Right kidney (tissue), 9 donors: ENCODE measurements at places on chromosomes 5 and 9.
A peak's percentile ranks its signal among the peaks of the same experiment; 100 is the strongest.

- DNase-seq: no peak
Measured at GRCh38 chr9:136361047-136361753, 2.3 kb downstream of the DNLZ start.

DNA sequence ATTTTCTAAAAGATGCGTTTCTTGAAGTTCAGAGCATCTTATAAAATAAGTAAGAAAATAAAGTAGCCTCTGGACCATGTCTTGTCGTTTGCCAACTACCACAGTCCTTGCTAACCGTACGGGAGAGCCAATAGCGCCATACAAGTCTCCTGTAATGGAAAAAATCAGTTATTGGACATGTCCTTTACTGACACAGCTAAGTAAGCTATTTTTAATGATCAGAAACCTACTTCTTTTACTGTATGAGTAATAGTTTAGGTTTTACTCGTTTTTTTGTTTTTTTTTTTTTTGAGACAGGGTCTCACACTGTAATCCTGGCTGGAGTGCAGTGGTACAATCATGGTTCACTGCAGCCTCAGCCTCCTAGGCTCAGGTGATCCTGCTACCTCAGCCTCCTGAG is 37.7 kb upstream of the RAPGEF6 start:
- DNase-seq: no peak

DNA sequence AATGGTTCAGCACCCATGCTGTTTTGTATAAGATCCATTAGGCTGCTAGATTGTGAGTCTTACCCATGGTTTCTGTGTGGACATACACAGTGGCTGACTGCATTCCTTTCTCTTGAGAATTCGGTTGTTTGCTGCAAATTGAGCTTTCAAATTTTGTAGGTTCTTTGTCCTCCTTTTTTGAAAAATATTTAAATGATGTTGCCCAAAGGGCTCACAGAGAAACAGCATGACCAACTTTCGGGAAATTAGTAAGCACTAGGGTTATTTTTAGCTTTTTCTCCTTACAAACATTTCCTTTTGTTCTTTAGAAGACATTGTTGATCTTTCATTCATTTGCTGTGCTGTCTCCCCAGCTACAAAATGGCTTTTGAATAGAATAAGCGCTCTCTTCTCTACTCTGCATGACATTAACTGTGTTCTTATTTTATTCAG is 79.4 kb downstream of the NLN start:
- DNase-seq: no peak

GRCh38 chr9:22208846-22209585 is 199.9 kb upstream of the CDKN2B start:
- DNase-seq: no peak

- DNase-seq: no peak
Measured at GRCh38 chr9:90847971-90848370, 46.4 kb downstream of the SYK start.

DNA sequence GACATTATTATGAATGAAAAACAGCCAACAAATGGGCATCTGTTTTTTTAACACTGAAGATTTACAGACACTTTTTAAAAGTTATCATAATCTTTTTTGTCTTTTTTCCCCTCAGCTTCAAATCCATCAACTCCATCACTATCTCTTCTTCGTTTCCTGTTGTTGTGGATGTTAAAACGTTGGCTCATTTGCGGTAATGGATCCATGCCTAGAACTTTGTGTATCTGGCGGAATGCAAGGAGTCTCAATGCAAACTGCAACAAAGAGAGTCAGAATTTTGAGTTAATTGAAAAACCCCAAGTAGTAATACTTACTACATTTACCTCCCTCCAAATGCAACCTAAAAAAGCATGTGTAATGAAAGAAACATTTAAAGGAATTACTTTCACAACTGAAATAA is 42.9 kb upstream of the MTMR12 start:
- DNase-seq: no peak

GRCh38 chr9:104412238-104412637 is 91.8 kb upstream of the OR13F1 start:
- DNase-seq: no peak

- DNase-seq: no peak
Measured at GRCh38 chr9:105232207-105232606, 12.2 kb upstream of the SLC44A1 start.

GRCh38 chr5:17069995-17070511 is 134.0 kb upstream of the MYO10 start:
- peak; percentile 54 for DNase-seq

DNA sequence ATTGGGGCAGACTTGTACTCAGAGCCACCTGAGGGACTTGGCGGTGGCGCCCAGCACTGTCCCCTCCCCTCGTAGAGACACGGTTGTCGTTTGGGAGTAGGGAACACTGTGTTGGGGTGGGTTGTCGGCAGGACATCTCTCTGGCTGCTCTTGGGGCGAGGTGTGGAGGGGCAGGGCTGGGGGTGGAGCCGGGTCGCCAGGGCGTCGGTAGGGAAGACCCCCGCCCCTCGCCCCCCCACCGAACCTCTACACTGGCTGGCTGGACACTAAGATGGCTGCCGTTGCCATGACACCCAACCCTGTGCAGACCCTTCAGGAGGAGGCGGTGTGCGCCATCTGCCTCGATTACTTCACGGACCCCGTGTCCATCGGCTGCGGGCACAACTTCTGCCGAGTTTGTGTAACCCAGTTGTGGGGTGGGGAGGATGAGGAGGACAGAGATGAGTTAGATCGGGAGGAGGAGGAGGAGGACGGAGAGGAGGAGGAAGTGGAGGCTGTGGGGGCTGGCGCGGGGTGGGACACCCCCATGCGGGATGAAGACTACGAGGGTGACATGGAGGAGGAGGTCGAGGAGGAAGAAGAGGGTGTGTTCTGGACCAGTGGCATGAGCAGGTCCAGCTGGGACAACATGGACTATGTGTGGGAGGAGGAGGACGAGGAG is 778 bp downstream of the TRIM41 start:
- DNase-seq: no peak

- DNase-seq: no peak
Measured at GRCh38 chr9:115115117-115115880, 2.7 kb downstream of the TNC start.

- no peak for DNase-seq
Measured at GRCh38 chr9:5958273-5958672, 57.2 kb downstream of the RANBP6 start.

DNA sequence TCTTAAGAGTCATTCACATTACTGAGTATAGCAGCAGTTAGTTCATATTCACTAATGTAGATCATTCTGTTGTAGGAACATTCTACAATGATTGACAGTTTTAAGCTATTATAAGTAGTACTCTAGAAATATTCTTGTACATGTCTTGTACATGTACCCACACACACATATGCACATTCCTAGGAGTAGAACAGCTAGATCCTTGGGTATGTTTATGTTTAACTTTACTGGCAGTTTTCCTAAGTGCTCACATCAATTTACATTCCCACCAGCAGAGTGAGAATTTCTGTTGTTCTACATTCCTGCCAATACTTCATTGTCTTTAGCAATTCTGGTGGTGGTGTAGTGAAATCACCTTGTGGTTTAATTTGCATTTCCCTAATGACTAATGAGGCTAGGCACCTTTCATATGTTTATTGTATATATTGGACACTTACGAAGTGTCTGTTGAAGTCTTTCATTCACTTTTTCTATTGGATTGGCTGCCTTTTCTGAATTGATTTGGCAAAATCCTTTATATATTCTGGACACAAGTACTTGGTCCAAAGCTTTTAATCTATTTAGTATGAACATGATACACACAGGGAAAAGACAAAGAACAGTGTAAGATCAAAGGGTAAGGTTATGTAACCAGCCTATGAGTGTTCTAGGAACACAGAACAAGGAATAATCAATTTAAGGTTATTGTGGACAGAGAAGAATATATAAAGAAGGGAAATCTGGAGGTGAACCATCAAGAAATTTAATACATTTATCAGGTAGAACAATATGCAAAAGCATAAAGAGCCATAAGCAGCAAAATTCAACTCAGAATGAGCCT is 95.6 kb downstream of the MLLT3 start:
- no peak for DNase-seq

DNA sequence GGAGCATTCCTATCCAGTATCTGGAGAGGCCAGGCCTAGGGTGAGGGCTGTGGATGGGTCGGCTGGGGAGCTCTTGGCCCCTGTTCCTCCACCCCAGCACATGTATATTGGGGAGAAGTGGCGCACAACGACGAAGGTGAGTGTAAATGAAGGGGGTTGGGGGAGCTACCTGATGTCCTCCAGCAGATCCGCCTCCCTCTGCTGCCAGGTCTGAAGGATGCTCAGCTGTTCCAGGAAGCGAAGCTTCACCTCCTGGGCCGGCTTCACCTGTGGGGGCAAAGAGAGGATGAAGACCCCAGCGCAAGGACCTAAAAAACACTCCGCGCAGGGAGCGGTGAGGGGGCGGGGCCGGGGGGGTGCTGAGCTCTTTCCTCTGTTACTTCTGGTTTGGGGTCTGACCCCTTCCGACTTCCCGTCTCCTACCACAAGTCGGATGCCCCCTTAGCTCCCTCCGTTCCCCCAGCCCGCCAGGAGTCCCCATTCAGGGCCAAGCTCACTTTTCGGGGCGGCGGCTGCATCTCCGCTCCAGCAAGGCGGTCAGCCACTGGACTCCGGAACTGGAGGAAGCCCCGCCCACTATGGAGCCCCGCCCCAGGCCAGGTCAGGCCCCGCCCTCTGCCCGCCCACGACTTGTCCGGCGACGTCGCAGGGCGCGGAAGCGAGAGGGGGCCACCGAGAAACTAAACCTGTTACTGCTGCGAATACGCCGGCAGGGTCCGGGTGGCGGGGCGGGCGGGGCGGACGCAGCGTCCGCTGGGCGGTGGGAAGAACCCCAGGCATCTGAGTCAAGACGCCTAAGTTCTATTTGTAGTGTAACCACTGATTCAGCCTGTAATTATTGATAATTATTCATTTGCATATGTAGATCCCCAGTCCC is at the start of gene FCHSD1:
Gene FCHSD1 (minus strand): TSS at position 568 of the 877 bp plus-strand sequence. CDS start 50 bp downstream, at position 518.
- DNase-seq: peak; percentile 61

GRCh38 chr5:63053019-63053638 is 474.5 kb downstream of the LRRC70 start:
- DNase-seq: no peak

GRCh38 chr5:137199201-137199600 is 299.9 kb downstream of the SPOCK1 start:
- DNase-seq: no peak

GRCh38 chr9:126496781-126497659 is 116.7 kb upstream of the LMX1B start:
- no peak for DNase-seq

DNA sequence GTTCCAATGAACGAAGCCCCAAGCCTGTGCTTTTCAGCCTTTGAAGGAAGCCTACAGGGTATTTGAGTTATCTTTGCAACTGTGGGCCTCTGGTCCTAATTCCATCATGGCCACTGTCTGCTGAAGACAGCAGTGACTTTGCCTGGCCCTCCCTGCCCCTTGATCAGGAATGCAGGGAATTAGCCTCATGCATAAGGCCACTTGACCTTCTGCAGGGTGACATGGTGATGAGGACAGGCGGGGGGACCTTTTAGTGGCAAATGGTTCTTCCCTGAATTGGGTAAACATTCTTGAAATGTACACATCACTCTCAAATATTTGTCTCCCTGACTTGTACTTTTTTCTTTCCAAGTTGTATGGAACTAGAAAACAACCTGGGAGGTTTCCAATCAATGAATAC is 25.2 kb upstream of the XPA start:
- no peak for DNase-seq

- no peak for DNase-seq
Measured at GRCh38 chr5:150441813-150442698, 7.5 kb downstream of the RPS14 start.

- DNase-seq: no peak
Measured at GRCh38 chr9:107261106-107261505, 22.0 kb upstream of the RAD23B start.

- no peak for DNase-seq
Measured at GRCh38 chr5:159641371-159642039, 274.8 kb upstream of the ADRA1B start.

GRCh38 chr5:5040712-5041111 is 99.4 kb upstream of the ADAMTS16 start:
- no peak for DNase-seq

GRCh38 chr5:136749016-136749415 is 383.7 kb upstream of the TRPC7 start:
- no peak for DNase-seq

GRCh38 chr9:87464110-87464991 is 33.3 kb upstream of the DAPK1 start:
- no peak for DNase-seq

GRCh38 chr5:135241536-135241935 is 157.5 kb downstream of the MACROH2A1 start:
- no peak for DNase-seq

GRCh38 chr5:14197056-14197455 is 53.9 kb downstream of the TRIO start:
- DNase-seq: no peak
